ENCODE measurements at places on chromosomes 7 and 10.

DNA sequence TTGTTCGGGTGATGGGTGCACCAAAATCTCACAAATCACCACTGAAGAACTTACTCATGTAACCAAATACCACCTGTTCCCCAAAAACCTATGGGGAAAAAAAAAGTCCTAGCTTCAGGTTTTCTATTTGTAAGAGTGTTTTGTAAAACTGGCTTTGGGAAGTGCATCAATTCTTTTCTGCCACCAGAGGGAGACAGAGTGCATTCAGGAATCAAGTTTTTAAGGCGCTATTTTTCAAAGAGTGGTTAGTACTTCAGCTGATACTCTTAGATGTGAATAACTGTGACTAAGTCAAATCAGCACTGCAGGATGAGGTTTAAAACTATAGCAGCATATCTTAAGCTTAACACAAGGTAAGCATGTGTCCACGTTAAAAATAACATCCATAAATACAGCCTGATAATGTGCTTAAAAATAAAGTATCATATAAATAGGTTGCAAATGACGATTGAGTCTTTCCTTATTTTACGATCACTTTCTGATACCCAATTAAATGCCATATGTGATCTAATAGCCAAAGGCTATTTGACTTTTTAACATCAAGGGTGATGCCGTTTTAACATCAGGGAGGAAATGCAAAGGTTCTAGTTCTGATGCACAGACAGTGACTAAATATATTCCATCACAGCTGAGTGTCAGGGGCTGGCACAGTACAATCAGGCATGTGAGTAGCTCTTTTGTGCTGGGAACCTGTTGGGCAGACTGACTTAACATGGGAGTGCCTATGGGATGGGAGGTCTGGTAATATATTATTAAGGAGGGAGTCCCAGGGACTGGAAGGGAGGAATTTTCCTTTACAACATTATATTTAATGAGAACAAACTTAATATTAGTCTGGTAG is 10.6 kb upstream of the LYZL2 start:
- DNase-seq, result peak; percentile 77

GRCh38 chr10:133617196-133617595 is 9.4 kb downstream of the FRG2B start:
- DNase-seq, result no peak

DNA sequence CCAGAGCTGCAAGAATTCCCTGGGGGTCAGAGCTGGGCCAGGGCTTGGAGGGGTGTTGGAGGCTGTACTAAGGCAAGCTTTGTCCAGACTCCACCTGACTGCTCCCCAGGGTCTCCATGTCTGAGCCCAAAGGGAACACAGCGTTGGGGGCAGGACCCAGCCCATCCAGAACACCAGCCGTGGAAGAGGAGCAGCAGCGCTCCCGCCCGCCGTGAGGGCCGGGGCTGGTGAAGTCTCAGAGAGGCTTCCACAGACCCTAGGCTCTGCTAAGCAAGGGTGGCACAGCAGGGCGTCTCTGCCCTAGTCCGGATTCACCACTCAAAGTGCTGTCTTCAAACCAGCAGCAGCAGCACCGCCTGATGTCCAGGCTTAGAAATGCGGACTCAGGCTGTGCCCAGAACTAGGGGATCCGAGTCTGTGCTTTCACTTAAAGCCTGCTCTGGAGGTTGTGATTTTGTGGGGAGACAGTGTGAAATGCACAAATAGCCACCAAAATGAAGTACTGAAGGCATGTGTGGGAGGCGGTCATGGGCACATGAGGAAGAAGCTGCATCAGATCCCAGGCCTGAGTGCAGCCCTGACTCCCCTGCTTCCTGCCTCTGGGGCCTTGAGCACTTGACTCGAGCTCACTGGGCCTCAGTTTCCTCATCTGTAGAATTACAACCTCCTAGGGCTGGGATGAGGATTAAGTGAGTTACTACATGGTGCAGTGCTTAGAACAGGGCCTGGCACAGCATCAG is 16.6 kb upstream of the AQP1 start:
- peak; percentile 51 for DNase-seq

- DNase-seq, result peak; percentile 86
These were observed 169.9 kb upstream of the ASAH2 start for GRCh38 chr10:50421026-50421719.

- DNase-seq, result peak; percentile 90
These were observed 100.2 kb upstream of the PRSS58 start for GRCh38 chr7:142357953-142358520.

DNA sequence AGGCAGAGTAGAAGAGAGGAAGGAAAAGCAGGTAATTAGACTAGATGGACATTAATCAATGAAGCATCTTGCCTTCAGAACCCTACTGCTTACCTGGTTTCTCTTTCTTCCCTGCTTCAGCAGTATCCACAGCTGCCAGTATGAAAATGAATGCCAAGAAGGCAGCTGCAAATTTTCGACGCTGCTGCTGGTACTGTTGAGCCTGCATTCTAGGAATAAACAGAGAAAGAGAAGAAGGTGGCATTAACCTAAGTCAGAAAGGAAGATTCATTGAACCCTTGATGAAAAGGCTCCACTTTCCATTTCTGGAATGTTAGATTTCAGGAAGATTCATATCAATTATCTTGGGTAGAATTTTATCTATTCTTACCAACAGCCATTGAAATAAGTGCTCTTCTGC is 88.8 kb downstream of the PTN start:
- DNase-seq, result no peak

GRCh38 chr7:128718967-128719642 is 20.1 kb upstream of the CALU start:
- no peak for DNase-seq

DNA sequence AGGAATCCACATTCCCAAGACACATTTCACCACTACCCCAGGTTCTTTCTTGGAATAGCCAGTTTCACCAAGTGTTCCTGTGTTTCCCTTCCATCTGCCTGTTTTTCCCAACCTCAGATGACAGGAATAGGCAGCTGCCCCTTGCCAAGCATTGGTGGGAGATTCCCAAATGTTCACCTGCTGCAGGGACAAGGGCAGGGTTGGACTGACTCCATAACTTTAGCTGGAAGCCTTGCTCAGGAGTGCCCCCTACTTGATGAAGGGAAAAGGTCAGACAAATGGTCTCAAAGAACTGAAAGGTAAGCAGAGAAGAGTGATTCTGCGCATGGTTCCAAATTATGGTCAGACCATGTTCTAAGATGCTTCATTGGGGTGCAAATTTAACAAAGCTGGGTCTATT is 45.1 kb upstream of the LYZL1 start:
- DNase-seq, result peak; percentile 25

GRCh38 chr7:116777651-116778281 is 84.6 kb upstream of the CAPZA2 start:
- DNase-seq, result no peak

All from hematopoietic multipotent progenitor cell treated with erythropoietin and hydrocortisone succinate and interleukin-3 and kit ligand, for 4 days (in vitro differentiated cells).